ENCODE measurements at places on chromosomes 13 and 19.

- no peak for DNase-seq
These were observed 36.6 kb upstream of the ZNF429 start for GRCh38 chr19:21468791-21469190.

DNA sequence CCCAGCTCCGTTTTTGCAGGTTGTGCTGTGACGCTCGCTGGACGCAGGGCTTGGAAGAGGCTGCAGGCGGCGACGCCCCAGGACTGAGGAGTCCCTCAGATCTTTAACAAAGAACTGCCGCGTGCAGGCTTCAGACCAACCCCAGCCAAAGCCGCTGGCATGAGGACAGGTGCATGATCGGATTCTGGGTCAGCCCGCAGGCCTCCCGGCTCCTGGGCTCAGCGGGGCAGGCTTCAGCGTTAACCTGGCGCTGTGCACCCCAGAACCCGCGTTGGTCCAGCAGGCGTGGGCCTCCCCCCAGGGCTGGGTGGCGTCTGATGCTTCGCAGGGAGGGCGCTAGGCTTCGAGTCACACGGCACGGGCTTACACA, 920 bp upstream of the TIMM13 start:
- no peak for DNase-seq

- no peak for DNase-seq
These were observed 17.1 kb downstream of the RGL3 start for GRCh38 chr19:11401808-11402543.

- no peak for DNase-seq
These were observed 81.5 kb upstream of the SHISA2 start for GRCh38 chr13:26133286-26133685.

- DNase-seq, result no peak
These were observed 468.6 kb downstream of the COG6 start for GRCh38 chr13:40123962-40124632.

DNA sequence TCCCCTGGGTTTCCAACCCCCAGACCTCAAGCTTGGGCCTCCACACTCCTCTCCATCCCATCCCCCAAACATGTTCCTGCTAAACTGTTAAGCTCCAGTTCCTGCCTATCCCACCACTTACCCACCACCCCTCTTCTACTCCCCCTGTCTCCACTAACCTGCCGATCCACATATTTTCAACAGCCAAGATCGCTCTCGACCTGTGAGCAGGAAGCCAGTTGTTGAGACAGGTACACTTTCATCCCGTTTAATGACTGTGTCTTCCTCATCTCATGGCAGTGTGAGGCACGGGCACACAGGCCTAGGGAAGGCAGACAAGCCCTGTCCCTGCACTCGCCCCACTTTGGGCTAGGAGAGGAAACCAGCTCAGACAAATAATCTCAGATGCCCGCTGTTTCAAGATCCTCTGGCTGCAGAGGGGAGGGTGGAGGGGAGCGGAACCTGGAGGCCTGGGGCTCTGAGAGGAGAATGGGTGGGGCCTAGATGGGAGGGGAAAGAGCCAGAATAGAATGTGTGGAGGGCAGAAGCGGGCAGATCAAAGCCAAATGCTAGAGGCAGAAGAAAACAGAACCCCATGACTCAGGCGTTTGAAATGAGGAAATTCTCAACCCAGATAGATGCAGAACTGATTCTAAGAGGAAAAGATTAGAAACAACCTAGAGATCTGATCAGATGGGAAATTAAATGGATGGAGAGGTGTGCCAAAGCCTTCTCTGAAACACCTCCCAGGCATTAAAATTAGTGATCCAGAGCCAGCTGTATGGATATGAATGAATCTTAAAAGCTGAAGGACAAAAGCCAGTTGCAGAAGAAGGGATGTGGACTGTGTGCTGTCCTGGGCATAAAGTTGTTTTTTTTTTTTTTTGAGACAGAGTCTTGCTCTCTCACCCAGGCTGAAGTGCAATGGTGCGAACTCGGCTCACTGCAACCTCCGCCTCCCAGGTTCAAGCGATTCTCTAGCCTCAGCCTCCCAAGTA, 16.9 kb upstream of the CYP2S1 start:
- peak; percentile 90 for DNase-seq

DNA sequence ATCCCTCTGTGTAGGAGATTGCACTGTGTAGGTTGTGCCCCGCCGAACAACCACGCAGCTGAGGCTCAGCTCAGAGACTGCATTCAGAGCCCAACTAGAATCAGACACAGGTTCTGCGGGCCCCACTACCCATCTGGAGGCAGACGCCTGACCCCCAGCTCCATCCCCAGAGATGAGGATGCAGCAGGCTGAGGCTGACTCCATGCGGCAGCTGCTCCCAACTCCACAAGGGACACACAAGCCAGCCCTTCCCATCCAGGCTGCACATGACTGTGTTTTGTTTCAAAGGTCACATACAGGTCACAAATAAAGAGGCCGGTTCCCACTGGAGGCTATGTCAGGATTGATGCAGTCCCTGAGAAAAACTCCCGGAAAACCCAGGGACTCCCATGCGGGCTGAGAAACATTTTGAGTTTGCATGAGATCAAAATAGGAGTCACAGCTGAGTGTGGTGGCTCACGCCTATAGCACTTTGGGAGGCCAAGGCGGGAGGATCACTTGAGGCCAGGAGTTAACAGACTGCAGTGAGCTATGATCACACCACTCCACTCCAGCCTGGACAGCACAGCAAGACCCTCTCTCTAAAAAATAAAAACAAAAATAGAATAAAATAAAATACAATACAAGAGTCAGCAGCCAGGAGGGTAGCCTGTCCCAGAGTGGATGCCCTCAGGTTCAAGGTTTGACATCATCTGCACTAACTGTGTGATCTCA, 14.0 kb downstream of the ELL start:
- DNase-seq, result no peak

DNA sequence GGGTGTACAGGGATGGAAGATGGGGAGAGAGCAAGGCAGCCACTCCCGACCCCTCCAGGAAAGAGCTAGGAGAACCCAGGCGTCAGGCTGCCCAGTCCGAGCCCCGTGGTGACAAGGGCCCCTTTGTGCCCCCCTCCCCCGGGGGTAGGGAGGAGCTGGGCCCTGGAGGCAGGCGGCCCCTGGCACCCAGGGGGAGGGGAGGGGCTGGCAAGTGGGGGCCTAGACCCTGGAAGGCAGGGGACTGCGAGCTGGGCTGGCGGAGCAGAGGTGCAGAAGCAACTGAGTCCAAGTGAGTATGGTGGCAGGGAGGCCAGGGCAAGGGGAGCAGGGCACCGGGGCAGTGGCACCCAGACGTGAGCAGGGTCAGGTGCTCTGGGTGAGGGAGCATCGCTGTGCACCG, at the start of gene MAG:
TSS of gene MAG (plus strand) at position 246 of the 400 bp plus-strand sequence. CDS start 3,248 bp downstream, outside the sequence.
- no peak for DNase-seq

DNA sequence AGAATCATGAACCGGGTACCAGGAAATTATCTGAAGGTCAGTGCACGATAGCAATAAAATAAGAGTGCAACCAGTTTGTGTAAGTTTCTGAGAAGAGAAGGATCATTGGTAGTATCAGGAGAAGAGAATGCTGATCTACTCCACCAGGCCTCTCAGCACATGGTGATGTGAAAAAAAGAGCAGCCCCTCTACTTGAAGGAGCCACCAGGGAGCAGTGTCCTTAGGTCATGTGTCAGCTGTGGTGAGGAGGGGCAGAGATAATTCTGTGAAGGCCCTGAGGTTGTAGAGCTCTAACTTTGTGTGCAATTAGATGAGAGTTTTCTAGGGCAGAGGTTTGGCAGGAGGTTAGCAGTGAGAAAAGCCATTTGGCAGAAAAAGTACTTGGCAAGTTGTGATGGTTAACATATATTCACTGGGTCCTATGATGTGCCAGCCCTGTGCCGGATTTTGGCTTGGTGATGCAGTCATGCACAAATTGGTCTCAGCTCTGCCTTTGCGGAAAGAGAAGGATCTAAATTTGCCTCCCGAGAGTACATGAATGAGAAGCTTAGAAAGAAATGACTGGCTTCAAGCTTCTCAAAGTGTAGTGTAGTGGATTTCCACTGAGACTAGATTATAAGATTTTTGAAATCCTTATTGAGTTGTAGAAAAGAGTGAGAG, 19.2 kb upstream of the ZC3H13 start:
- no peak for DNase-seq

- no peak for DNase-seq
These were observed 1323.6 kb upstream of the PRR20A start for GRCh38 chr13:55816976-55817601.

GRCh38 chr19:37594982-37595382, 306 bp downstream of the ZNF540 start:
- DNase-seq, result peak; percentile 58

GRCh38 chr19:570937-571565, 1.3 kb upstream of the BSG start:
- DNase-seq, result peak; percentile 53

GRCh38 chr13:46086421-46086922, 18.4 kb downstream of the CPB2 start:
- no peak for DNase-seq

DNA sequence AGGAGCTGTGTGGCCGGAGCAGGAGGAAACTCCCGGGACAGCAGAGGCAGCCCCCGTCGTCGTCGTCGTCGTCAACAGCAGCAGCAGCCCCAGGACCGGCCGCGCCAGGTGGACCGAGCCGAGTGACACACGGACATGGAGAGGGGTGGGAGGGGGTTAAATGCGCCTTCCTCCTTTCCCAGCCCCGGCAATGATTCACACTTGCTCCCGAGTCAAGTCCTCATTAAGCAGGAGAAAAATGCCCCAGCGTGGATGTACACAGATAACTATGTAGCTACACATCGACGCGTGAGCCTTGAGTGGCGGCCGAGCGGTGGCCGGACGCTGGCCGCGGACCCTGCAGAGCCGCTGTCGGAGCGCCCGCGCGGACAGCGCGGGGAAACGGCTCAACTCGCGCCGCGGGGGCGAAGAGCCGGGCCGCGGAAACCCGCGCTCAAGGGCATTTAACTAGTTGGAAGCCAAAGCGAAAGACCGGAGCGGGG, 645 bp downstream of the UBL3 start:
- peak; percentile 72 for DNase-seq

GRCh38 chr13:48621056-48621455, 32.7 kb upstream of the CYSLTR2 start:
- no peak for DNase-seq

DNA sequence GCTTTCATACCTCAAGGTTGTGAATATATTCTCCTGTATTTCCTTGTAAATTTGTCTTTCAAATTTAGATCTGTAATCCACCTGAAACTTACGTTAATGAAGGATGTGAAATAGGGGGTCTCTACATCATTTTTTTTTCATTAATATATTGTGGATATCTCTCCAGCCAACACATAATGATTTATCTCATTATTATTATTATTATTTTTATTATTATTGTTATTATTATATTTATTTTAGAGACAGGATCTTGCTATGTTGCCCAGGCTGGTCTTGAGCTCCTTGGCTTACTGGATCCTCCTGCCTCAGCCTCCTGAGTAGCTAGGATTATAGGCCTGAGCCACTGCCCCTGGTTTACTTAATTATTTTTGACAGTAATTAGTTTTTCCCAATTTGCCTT, 4.3 kb upstream of the LIPE start:
- DNase-seq, result no peak

DNA sequence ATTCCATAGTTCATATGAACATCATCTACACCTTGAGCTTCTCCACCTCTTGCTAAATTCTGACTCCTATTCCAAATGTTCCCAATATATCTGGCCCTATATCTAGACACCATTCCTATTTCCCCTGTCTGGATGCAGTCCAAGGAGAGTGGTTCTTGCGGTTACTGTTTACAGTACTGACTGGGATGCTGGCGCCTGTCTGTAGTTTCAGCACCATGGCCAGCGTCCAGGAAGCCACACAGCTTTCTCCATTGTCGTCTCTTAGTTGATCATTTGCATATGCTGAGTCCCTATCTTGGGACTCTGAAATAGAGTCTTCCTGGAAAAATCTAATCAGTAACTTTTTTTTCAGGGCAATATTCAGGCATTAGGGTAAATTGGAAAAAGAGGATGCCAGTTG, 14.9 kb downstream of the LAIR2 start:
- peak; percentile 36 for DNase-seq

DNA sequence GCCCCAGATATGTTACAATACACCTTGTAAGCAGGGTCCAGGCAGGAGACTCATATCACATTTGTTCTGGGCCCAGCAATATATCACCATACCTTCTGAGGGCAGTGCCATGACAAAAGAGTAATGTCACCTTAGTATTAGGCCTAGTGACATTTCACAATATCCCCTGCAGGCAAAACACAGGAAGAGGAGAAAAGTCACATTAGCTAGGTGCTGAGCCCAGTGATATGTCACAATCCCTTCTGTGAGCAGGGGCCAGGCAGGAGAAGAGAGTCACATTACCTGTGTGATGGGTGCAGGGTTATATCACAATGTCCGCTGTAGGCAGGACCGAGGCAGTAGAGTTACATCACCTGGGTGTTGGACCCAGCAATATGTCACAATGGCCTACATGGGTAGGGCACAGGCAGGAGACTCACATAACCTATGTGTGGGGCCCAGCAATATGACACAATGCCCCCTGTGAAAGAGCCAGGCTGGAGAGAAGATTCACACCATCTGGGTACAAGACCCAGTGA, 12.4 kb upstream of the ZNF91 start:
- no peak for DNase-seq

DNA sequence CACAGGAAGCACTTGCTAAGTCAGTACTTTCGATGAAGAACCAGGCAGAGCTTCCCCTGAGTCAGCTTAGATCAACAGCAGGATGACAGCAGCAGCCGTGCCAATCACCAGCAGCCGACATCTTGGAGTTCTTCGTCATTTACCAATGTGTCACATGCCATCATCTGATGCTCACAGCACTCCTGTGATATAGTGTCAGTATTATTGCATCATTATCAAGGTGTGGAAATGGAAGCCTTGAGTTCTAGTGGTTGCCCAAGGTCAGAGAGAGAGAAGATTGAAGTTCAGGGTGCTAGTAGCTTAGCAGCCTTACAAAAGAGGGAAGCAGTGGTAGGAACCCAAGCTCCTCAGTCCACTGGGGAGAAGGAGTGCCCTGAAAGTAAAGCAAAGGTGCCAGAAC, 331.5 kb downstream of the ZNF536 start:
- DNase-seq, result no peak

DNA sequence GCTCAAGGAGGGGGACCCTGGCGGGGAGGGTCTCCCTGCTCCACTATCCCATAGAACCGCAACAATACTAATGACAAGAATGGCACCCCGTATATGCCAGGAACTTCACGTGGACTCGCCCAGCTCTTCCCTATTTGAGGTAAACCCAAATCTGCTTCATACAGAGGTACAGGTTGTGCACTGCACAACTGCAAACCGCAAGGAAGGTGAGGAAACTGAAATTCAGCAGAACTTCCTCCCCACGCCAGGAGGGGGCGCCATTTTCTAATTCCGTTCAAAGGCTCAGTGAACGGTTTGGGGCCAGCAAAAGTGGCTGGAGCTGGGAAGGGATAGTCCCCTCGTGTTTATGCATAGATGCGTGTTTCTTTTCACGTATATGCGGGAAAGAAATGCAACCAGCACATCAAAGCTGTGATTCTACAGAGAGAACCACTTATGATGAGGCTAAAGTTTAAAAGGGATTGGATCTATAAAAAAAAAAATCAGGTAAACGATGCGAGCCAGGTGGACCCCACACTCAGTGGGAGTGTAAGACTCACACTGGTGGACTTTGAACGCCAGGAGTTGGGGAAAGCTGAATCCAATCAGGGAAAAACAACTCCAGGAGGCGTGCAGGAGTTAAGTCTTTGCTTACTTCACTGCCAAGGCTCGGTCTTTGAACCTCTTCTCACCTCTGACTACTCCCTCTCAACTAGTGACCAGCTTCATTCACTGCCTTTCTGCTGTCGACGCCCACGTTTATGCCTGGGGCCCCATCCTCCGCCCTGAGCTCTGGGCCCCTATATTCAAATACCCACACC, 20.3 kb downstream of the C19orf81 start:
- peak; percentile 34 for DNase-seq

GRCh38 chr13:91247768-91248167, 99.7 kb upstream of the MIR17HG start:
- no peak for DNase-seq

GRCh38 chr19:10885201-10886169, 14.1 kb downstream of the CARM1 start:
- DNase-seq, result no peak

Data from EL (cell line).